ENCODE measurements at places on chromosomes 4 and X.
A peak's percentile ranks its signal among the peaks of the same experiment; 100 is the strongest.

GRCh38 chr4:187499956-187500355 is 495.6 kb upstream of the ZFP42 start:
- no peak for DNase-seq

DNA sequence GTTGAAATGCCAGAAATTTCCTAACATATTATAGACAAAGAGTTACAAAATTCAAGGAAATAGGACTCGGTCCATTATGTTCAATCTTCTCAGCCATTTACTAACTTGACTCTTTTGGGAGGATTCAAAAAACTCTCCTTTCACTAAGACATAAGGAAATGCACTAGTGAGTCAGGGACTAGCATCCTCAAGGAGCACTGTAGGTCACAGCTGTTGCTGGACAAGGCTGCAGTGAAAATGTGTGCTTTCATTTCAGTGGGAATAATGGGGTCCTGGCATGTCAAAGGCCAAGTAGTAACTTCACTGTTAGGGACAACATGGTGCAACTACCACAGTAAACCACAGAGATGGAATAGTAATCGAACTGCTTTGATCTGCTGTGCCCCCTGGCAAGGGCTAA is 56.9 kb upstream of the ABCG2 start:
- no peak for DNase-seq

DNA sequence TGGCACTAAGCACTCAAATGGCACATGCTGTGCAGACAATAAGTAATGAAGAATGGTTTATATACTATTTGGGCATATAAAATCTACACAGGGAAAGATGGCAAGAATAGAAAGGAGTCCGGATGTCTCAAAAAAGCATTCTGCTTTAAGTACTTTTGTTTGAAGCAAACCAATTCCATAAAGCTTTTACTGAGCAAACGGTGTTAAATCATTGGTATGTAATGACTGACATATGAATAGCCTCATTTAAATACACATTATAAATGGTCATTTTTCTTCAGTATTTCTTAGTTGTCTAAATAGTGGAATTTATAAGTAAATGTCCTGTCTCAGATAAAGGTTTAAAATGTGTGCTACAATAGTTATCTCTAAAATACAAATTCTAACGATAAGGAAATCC is 6.0 kb downstream of the FBXO8 start:
- no peak for DNase-seq

GRCh38 chrX:51336584-51336983 is 4.0 kb downstream of the NUDT10 start:
- peak; percentile 16 for DNase-seq

DNA sequence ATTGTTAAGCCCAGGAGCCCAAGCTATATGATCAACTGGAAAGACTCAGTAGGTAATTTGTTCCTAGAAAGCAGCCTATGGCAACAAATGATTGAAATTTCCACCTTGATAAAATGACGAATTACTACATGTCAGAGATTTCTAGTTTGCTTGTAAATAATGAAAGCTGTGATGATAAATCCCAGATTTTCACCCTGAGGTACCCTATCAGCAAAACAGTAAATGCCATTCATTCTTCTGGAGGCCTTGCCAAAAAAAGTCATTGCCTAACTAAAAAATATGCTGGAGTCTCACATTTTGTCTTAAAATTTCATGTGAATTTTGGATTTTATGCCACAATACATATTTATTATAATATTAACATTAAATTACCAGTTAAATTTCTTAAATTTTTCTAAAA is 71.3 kb downstream of the PPEF2 start:
- no peak for DNase-seq

- DNase-seq: no peak
These were observed 398.6 kb upstream of the RASGEF1B start for GRCh38 chr4:81870275-81870674.

- no peak for DNase-seq
These were observed 75.3 kb downstream of the AKAP4 start for GRCh38 chrX:50125480-50125879.

GRCh38 chrX:154351183-154352011 is 23.0 kb downstream of the FLNA start:
- no peak for DNase-seq

DNA sequence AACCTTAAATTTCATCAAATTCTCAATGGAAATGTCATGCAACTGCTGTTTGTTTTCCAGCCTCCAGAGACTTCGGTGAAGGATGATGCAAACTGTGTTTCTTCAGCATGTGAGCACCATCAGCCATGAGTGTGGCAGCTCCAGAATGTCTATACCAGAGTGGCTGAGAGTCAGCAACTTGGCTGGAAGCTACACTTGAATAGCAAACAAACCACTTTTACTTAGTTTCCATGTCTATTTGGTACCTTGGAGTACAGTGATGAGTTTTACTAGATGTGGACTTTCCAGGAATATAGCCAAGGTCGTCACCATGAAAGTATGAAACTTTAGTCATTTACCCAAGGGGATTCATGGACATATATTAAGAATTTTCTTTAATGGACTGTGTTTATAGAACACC is 4.3 kb upstream of the IL21 start:
- peak; percentile 49 for DNase-seq

DNA sequence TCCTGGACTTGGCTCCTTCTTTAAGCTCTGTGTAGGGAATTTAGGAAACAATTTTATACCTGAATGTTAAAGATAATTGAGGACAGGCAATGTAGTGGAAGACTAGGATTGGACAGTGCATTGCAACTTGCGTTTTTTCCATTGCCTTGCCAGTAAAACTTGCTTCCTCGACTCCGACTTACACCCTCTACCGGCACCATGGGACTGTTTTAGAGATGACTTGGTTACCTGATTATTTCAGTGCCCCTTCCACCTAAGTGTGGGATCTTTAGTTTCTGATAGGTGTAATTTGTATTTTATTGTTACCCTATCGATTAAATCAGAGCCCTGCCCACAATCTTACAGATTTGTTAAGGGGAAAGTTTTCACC is 1.2 kb downstream of the PRPS1 start:
- DNase-seq: no peak

GRCh38 chr4:56821381-56822243 is at the start of gene SPINK2:
Gene SPINK2, minus strand, starts transcription at chr4:56821701. Its CDS starts 39 bp downstream, at chr4:56821662.
- DNase-seq: no peak

- DNase-seq: no peak
These were observed 2.3 kb downstream of the AMMECR1 start for GRCh38 chrX:110315551-110315950.
